ENCODE measurements at places on chromosomes 7 and 10. TPM values are rescaled to one million over a fixed set of nuclear protein-coding genes. Genes with fewer than 3 reads are reported as not detected.

The ABLIM1 gene
- 205 TPM for total RNA-seq

The UROS gene
- 18.8 TPM for total RNA-seq

The VWC2 gene
- not detected for total RNA-seq

The NUTM2E gene
- 0.21 TPM for total RNA-seq

The KAT6B gene
- total RNA-seq, result 9.9 TPM

The MCM10 gene
- 0.34 TPM for total RNA-seq

The ANKRD61 gene
- total RNA-seq, result 0.21 TPM

The TMEM139 gene
- total RNA-seq, result 8.3 TPM

The FAM24B gene
- 4.1 TPM for total RNA-seq

The LIPF gene
- total RNA-seq, result not detected

The SORCS1 gene
- not detected for total RNA-seq

The ANXA8L1 gene
- total RNA-seq, result 362 TPM

The SSMEM1 gene
- total RNA-seq, result not detected

The SPDYE9 gene
- not detected for total RNA-seq

The PPP1R9A gene
- total RNA-seq, result 0.34 TPM

The CLRN3 gene
- total RNA-seq, result not detected

The ADGRA1 gene
- not detected for total RNA-seq

The HOXA10 gene
- not detected for total RNA-seq

The OR6B1 gene
- not detected for total RNA-seq

The CHN2 gene
- not detected for total RNA-seq

The SLC13A4 gene
- not detected for total RNA-seq

The CCDC3 gene
- total RNA-seq, result 1.00 TPM

The FBXL13 gene
- 0.34 TPM for total RNA-seq

The GPC2 gene
- 2.1 TPM for total RNA-seq

The BCL7B gene
- 20.6 TPM for total RNA-seq
